ENCODE measurements at places on chromosomes 6 and 20.

DNA sequence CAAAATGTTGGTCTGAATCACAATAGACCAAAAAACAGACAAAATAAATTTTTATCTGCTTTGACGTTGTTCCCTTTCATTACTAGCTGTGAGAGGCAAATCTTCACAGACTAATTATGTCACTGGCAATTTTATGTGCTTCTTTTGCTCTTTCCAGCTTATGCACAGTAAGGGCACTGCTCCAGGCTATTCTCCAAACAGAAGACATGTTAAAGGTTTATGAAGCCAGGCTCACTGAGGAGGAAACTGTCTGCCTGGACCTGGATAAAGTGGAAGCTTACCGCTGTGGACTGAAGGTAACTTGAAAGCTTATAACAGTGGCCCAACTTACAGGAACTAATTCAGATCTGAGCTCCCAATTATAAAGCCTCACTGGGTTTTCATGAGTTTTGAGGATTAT lies 15.5 kb upstream of the SNRNP48 start:
- DNase-seq, result no peak

- DNase-seq, result no peak
Observed at GRCh38 chr20:60976913-60977312, 275.1 kb upstream of the CDH4 start.

DNA sequence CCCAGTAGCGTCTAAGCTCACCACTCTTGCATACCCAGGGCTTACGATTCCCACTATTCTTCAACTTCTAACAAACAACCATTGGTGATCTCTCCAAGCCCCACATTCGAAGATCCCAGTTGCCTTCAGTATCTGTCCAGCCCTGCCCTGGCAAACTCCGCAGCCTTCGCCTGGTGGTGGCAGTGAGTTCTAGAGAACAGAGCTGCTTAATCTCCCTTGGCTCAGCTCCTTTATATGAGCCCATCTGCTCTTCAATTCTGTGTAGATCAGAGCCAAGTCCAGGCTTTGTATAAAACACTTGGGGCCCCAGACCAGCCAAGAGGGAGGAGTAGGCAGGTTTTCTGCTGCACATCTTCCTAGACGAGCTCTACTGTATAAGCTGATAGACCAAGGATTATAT lies 193.3 kb downstream of the PHACTR1 start:
- DNase-seq, result no peak

DNA sequence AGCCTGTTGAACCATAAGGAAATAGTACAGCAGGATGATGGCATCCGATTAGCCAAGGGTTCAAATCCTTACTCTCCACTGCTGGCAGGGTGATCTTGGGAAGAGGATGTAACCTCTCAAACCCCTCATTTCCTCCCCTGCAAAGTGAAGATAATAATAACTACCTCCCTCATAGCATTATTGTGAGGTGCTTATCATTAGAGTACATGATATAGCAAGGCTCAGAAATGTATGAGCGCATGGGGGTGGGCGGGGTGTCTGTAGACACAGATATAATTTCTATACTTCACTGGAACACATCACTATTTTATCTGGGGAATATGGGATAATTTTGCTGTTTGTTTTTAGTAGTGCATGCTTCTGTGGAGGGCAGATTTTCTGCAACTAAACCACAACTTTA lies 89.8 kb upstream of the LAMP5 start:
- no peak for DNase-seq

- no peak for DNase-seq
Observed at GRCh38 chr6:35365594-35366203, 23.3 kb downstream of the PPARD start.

GRCh38 chr6:159842035-159842434 lies 42.0 kb downstream of the PNLDC1 start:
- no peak for DNase-seq

GRCh38 chr20:32792316-32792715 lies 27.4 kb upstream of the MAPRE1 start:
- no peak for DNase-seq

DNA sequence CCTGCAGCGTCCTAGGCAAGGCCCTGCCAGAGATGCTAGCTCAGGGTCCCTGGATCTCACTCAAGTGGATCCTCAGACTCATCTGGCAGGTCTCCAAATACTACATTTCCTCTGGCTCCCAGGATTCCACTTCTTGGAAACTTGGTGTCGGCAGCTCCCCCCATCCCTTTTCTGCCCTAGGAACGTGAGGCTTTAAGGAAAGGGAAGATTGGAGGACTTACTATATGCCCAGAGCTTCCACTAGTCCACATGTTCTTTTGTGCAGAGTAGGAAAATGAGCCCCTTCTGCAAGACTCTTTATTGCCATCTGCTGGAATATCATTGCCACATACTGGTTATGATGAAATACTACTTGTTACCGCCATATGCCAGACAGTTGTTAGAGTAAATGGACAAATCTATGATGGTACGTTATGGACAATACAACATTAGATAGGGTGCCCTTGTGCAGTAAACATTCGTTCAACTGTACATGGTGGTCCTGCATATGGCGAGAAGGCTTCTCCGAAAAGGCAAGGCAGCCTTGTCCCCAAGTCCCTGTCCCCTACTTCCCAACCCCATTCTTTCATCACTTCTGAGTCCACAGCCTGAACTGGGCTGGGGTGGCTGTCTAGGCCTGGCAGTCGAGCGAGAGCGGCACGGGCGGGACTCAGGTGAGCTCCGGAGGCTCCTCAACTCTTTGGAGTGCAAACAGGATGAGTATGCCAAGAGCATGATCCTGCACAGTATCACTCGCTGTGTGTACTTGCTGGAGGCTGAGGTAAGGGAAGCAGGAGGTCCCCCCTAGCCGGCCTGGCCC lies 780 bp downstream of the ARMC12 start:
- no peak for DNase-seq

GRCh38 chr6:5219011-5219691 lies 41.6 kb downstream of the LYRM4 start:
- no peak for DNase-seq

- no peak for DNase-seq
Observed at GRCh38 chr6:170404036-170404435, 97.5 kb downstream of the FAM120B start.

- no peak for DNase-seq
Observed at GRCh38 chr6:1645466-1646185, 35.9 kb downstream of the FOXC1 start.

DNA sequence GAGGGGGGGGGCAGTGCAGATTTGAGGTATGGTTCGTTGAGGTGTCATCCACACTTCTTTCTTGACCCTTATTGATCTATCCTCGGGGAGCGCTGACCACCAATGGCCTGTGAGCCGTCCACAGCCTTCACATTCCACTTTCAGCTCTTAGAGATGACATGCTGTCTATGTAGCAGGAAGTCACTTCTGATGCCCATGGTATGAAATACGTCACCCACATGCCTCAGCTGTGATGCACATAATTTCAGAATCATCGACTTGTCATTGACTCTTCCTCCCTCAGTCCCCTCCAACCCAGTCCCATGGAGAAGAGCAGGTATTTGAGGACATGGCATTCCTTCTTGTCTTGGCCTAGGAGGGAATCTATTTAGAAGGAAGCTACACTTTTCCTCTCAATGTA lies 4.7 kb upstream of the ADGRF5 start:
- DNase-seq, result no peak

DNA sequence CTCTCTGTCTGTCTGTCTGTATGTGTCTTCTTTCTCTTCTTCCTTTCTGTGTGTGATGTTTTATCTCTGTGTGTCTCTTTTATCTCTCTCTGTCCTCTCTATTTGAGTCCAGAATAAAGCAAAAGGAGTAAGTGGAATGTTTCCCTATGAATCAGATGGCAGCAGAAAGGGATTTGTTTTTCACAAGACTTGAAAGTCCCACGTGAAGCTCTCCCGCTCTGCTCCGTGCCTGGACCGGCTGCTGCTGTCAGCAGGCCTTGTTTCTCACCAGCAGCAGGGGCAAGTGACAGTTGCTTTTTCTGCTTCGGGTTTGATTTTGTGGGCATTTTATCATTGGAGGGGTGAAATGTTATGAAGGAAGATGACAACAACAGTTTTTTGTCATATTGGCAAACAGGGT lies 212.7 kb downstream of the PACRG start:
- no peak for DNase-seq

- peak; percentile 41 for DNase-seq
Observed at GRCh38 chr20:36173451-36173933, 19.0 kb downstream of the EPB41L1 start.

DNA sequence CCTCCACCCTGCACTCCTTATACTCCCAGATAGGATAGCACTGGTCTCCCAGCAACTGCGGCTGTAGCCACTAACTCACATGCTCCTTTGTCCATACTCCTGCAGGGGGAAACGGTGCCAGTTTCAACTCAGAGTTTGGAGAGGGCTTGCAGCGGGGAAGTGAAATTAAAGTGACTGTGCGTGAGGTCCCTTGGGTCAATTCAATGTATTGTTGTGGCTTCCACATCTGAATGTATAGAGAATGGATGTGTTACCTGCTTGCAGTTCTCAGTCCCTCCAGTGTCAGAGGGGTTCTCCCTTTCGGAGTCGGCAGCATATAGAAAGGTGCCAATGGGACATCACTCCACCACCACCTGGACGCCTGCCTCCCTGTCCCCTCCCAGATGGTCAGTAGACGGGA lies 93.6 kb upstream of the CNKSR3 start:
- no peak for DNase-seq

- no peak for DNase-seq
Observed at GRCh38 chr20:59491884-59492283, 112.5 kb upstream of the PHACTR3 start.

DNA sequence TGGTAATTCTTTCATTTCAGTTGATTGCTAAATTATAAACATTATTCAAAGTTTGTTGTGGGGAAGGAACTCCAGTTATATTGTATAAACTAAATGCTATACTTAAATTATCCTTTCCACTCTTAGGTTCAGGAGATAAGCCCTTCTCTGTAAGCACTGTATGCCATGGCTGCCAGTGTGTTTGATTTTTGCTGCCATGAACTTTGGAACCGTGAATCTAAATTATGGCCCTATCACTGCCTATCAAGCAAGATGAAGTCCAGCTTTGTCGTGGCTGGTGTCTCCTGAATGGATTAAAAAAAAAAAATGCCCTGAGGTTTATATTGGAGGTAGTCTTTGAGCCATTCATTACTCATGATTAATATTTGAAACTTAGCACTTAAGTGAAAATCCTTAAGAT lies 44.7 kb downstream of the CDC5L start:
- DNase-seq, result no peak

DNA sequence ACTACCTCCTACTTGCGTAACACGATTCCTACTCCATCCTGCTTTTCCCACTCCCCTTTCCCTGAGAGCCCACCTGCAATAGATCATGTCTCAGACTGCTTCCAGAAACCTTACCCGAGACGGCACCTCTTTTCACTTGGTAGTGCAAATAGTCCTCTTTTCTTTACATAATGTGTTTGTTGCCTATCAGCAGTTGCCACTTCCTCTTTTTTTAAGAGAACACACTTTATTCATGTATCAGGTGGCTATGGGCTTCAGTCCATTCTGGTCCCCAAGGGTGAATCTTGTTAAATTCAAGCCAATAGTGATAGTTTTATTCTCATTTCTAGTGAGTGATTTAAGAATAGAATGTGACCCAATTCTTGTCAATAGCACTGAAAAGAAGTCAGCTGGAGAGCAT lies 57.7 kb upstream of the FERMT1 start:
- DNase-seq, result no peak

GRCh38 chr6:11043961-11044711 lies at the start of gene ELOVL2:
Gene ELOVL2, minus strand, starts transcription at chr6:11044305. Its CDS starts 75 bp downstream, at chr6:11044230.
- peak; percentile 72 for DNase-seq

DNA sequence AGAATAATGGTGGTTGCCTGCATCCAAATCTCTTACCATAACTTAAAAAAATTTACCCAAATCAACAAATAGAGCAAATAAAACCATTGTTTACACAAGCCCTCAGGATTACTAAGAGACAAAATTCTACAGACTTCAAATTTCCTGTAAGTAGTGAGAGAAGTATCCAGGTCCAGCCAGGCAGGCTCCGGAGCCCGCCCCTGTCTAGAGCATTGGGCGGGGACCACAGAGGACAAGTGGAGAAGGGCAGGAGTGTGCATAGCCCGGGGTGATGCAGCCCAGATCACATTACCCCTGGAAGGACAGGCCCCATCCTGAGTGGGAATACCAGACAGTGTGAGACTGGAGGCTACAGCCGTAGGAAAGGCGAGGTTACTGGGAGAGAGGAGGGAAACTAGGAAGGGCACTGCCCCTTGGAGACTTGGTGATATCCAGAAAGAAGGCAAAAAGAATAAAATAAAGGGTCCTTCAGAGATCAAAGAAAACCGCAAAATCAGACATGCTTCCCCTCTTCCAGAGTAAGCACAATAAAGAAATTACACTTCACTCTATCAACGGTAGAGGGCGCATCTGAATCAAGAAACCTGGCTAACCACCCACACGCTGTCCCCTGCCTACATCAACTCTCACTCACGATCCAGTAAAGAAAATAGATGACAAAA lies 26.6 kb downstream of the RIN2 start:
- DNase-seq, result peak; percentile 64

DNA sequence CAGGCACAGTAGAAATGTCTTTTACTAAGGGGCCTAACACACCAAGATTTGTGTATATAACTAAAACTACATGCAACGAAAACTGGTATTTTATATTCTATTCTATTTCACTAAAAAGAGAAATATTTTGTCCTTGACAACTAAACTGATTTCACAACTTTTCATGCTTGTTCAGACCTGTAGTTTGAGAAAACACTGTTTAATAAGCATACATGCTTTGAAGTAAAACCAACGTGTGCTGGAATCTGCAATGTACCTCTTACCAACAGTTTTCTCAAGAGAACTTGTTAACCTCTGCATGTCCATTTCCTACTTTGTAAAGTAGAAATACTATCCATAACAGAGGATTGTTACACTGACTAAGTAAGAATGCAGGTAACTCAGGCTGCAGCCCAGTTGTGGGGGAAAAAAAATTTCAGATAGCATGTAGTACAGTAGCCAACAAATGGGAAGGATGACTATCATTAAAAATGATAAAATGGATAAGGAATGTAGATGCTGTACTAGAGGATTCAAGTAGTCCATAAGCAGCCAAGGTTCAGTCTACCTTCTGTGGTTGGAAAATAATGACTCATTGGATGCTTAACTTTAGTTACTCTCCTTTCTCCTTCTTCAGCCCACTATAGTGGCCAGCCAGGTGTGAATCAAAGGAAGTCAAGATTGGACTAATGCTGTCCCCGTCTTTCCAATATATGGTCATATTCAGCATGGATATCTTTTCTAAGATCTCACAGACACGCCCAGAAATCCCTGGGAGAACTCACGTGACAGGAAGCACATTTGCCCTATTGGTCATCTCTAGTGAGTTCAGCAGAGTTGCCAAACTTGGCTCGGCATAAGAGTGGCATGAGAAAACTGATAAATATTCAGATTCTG lies 65.2 kb downstream of the HFE start:
- DNase-seq, result no peak

DNA sequence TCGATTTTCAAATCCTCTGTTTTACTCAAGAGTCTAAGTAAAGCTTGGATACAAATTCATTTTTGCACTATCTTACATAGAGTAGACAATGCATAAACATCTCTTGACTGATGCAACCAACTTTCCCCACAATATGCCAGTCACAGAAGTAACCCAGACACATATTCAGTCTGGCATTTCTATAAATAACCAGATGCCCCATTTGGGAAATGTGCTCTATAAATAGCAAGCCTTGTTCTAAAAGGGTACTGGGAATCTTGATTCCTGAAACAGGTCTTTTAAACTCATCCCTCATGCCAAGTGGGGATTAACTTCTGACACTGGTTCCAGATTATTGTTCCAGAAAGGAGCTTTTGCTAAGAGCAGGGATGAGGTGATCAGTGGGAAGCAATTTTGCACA lies 411.7 kb downstream of the EPM2A start:
- DNase-seq, result no peak
